ENCODE measurements at places on chromosomes 6 and 20.

GRCh38 chr6:96683819-96684528, 121.0 kb downstream of the FHL5 start:
- no peak for DNase-seq

- DNase-seq, result no peak
Observed at GRCh38 chr6:157864185-157864761, 41.2 kb downstream of the SNX9 start.

GRCh38 chr6:150641398-150642139, 41.9 kb downstream of the PLEKHG1 start:
- DNase-seq, result no peak

DNA sequence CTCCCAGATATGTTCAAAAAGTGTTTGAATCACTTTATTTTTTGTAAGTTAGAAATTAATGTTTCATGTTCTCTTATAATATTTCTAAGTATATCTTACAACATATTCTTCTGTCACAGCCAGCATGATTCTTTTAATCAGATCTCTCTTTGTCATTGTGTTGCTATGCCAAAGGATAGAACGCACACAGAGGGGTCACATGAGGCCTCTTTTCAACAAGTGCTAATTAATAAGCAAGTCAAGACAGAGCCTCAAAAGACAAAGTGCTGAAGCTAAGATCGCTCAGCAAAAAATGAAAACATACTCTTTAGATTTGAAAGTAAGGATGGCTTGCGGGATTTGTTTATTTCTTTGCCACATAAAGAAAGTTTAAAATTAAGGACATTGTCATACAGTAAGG, 508.8 kb upstream of the PTCHD4 start:
- DNase-seq, result peak; percentile 79

- no peak for DNase-seq
Observed at GRCh38 chr6:82419132-82419581, 55.5 kb downstream of the TPBG start.
